ENCODE measurements at places on chromosomes 4 and X.

DNA sequence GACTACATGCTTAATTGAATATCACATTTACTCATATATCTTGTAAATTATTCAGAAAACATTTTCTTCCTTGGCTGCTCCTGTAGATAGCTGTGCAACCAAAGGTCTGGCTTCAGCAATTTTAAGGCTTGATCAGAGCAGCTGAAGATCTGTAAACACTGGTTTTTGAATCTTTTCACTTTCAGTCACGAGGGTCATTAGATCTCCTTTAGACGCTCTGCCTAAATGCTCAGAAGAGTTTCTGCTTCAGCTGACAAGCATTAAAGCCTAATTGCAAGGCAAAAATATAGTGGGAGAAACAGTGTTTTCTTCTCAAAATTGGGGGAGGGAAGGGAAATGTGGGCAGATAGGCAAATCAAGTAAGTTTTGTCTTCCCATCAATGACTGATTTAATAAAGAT lies 25.7 kb downstream of the TRPC5 start:
- DNase-seq, result no peak

DNA sequence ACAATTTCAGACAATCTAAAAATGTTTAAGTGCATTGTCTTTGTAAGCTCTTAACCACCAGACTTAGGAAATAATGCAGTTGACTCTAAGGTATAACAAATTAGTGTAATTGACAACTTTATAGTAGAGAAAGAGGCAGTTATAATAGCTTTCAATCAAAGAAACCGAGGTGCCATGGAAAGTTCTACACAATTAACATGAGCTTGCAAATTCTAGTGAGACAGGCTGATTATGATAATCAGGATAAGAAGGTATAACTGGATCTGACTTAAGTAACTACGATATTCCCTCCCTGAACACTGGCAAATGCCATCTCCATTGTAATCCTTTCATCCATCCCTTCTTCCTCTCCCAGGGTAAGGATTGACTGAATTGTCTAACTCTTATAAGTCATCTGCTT lies 11.4 kb upstream of the KLHL5 start:
- DNase-seq, result no peak

DNA sequence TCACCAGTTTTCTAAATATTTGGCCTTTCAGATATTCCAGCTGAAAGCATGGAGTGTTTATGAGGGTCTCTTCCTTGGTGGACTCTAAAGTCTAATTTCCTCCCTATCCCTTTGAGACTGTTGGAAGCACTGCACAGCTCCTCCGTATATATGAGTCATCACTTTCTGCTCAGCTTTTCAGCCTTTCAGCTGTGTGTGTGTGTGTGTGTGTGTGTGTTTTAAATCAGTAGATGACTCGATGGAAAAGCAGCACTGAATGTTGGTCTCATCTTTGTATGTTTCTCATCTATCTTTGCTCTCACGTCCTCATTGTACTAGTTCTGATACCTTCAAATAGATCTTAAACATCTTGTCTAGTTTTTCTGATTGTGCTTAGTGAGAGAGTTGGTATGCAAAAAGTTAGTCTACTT lies 81.6 kb downstream of the ZFX start:
- DNase-seq, result no peak

DNA sequence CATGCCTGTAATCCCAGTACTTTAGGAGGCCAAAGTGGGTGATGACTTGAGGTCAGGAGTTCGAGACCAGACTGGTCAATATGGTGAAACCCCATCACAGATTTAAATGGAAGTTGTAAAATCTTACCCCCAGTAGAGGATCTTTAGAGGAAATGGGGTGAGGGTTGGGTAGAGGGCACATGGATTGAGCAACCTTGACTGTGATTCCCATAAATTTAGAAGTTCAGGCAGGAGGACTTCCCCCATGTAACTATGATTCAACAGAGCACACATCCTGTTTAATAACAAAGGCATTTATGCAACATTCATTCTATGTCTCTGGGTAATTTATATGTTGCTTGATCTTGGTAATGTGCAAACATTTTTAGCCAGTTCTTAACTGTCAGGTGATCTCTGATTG lies 143.1 kb downstream of the RBM47 start:
- no peak for DNase-seq

DNA sequence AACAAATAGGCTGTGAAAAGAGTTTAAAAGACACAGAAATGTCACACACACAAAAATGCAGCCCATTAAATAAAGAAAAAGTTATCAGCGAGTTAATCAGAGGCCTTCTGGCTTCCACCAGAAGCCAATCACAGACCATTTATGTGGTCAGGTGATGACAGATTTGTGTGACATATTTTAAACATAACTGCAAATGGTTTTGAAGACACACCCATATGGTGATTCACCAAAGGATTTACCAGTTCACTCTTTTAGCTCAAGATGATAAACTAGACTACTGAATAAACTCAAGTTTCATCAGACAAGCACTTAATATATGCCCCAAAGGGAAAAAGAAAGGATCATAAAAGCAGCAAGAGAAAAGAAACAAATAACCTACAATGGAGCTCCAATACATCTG lies 181.2 kb downstream of the SPANXN4 start:
- no peak for DNase-seq

- no peak for DNase-seq
Measured at GRCh38 chrX:65241059-65241721, 264.9 kb upstream of the ZC4H2 start.

DNA sequence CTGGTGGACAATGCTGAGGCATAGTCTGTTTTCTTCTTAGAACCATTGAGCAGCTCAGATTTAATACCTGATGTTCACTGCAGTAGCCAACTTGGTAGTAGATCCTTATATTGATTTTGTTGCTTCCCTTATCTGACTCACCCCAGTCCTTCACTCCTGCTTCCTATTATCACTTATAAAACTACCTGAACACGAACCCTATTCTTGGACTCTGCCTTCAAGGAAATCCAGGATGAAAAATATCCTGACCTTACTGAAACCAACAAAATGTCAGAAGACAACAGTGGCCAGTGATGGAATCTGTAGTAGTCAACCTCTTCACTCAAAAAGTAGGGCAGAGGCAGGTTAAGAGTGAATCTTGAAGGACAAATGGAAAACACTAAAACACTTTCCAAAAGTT lies 98.1 kb downstream of the CPEB2 start:
- DNase-seq, result no peak

GRCh38 chrX:152810403-152810802 lies 20.2 kb downstream of the CETN2 start:
- DNase-seq, result no peak

- DNase-seq, result peak; percentile 38
Measured at GRCh38 chr4:173013232-173013930, 155.2 kb upstream of the GALNT7 start.

DNA sequence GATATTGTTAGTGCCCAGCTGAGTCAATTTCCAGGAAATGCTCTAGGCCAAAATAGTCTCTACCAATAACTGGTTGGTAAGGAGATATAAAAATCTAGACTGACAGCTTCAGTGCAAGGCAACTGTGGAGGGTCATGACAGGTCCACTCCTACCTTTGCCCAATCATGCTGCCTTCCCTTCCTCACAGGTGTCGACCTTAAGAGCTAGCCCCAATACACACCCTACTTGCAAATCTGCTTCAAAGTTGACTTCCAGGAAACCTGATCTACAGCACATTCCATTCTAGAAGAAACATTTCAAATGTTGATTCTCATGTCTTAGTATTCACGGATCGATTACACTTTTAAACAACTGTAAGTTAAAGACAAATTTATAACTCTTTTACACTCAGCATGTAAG lies 1455.5 kb downstream of the TECRL start:
- no peak for DNase-seq

- DNase-seq, result peak; percentile 32
Measured at GRCh38 chrX:102652031-102652688, 877 bp downstream of the GPRASP1 start.

DNA sequence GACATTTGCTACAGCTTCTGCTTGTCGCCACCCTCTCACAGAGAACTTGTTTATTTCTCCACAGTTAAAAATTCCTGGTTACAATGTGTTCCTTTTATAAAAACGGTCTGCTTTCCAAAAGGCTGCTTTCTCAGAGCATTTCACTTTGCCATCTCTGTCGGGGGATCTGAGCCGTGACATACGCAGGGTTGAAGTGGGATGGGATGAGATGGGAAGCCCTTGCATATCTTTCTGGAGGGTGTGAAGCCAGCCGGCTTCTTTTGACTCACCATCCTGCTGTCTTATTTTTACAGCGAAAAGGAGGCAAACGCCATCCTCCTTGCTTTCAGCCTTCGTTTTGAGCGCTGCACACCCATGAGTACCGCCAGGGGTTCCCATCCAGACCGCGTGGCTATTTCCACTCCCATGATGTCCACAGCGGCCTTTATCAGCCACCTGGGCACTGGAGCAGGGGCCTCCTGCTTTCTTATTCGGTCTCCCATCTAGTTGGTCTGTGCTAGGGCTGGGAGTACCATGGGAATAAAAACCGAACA lies 99.8 kb upstream of the GATB start:
- no peak for DNase-seq

DNA sequence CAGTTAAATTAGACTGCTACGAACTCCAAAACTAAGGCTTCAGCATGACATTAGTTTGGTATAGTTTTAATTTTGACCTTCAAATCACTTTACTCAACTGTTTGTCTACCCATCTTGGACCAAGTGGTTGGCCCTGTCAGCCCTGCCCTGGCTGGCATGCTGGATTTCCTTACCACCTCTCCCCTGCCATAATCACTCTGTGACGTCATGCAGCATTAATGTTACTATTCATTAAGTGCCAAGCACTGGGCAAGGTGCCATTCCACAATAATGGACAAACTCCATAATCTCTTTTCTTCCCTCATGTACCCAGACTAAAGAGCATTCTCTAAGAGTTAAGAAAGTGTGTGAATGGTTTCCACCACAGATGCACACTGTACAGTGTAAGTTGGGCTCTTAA lies 277.0 kb upstream of the INTU start:
- no peak for DNase-seq

DNA sequence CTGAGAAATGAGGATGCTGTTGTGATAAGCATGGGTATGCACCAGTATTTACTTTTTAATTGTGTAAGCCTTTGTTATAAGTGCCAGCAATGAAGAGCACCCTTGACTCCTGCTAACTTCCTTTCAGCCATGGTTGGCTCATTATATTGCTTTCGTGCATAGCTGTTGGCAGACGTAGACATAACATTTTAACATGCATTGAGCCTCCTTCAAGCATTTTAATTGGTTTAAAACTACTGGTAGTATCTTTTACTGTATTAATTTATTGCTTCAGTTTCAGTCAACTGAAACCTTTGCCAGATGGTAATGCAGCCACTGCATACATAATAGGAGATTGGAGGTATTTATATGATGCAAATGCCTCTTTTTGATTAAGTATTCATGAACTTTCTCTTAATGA lies 1285.4 kb downstream of the PCDH18 start:
- DNase-seq, result no peak

DNA sequence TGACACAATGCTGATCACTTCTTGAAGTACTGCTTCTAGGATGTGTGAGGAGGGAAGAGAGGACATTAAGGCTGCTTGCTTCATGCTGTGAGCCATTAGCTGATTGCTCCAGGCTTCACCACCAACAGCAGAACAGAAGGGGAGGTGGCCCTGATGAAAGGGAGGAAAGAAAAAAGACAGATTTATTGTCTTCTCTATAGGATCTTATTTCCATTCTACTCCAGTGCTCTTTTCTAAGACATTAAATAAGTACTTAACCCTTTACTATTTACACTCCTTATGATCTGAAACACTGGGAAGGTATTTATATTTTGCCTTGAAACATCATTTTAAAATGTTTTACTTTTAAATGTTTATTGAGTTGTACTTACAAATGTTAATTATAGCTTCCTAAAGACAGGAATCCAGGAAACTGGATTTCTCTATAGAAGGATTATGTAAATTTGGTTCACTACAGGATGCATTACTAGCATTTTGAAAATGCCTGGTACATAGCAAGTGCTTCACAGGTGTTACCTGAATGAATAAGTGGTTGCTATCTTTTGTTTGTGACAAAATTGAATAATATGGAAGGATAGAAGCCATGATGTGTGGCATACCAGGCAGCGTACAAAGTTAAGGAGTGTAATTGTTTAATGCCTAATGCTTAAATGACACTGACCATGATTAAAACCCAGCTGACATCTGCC lies 680.9 kb upstream of the ATOH1 start:
- DNase-seq, result no peak

- no peak for DNase-seq
Measured at GRCh38 chr4:150768497-150768896, 186.5 kb downstream of the MAB21L2 start.

GRCh38 chr4:101418055-101418454 lies 70.7 kb upstream of the PPP3CA start:
- peak; percentile 33 for DNase-seq

- DNase-seq, result no peak
Measured at GRCh38 chrX:113297437-113297836, 456.8 kb upstream of the AMOT start.

- DNase-seq, result no peak
Measured at GRCh38 chr4:174324236-174324635, 40.5 kb downstream of the CEP44 start.

- no peak for DNase-seq
Measured at GRCh38 chr4:3374667-3375066, 67.1 kb upstream of the HGFAC start.

DNA sequence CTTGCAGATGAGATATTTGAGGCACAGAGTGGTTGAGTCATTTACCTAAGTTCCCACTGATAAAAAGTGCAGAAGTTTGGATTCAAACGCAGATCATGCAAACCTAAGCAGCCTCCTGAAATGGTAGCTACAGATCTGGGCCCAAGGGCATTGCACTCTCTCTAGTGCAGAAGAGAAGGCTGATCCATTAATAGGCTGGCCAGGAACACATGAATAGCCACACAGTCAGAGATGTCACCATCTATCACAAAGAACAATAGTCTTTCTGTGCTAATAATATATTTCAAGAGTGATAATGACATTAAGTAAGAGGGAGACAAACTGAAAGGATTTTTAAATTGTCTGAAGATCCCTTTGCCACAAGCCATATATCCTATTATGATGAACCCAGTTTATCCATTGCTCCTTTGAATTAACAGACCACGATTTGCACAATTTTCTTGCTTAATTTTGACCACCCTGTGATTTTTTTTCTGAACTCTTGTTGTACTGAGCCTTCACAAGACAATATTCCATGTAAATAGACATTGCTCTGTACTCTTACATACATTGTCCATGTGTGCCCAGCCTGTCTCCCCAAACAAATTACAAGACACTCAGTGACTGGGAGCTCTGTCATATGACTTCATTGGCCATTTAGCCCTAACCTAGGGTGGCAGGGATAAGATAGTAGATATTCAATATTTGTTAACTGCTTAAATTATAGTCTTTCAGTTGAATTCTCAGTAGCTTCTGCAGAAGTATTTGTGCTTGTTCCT lies 112.4 kb upstream of the RBPJ start:
- DNase-seq, result no peak

Data from stimulated activated CD4-positive, alpha-beta T cell treated with anti-CD3 and anti-CD28 coated beads, Interleukin-12 subunit alpha, Interleukin-12 subunit beta, amount 100 ng/mL, for 4 hours (primary cell).